CD4-positive, alpha-beta T cell treated with Interleukin-12 subunit alpha and Interleukin-12 subunit beta, for 1 hour (primary cell): ENCODE measurements at places on chromosomes 1 and 21.
A peak's percentile ranks its signal among the peaks of the same experiment; 100 is the strongest.

DNA sequence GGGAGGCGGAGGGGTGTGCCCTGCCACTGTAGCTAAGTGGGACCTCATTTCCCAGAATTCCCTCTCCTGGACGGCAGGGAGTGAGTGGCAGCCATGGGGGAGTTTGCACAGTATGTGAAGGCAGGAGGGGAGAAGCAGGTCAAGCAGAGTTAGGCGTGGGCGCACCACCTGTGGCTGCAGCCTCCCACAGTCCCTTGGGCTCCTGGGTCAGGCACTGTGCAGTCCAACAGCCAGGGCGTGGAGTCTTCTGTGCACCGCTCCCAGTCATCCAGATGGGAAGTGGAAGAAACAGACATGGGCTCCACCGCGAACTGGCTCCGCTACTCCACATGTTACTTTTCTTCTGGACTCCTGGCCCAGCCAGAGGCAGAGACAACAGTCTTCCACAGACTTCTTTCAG, 85.4 kb upstream of the TIAM1 start:
- no peak for DNase-seq

DNA sequence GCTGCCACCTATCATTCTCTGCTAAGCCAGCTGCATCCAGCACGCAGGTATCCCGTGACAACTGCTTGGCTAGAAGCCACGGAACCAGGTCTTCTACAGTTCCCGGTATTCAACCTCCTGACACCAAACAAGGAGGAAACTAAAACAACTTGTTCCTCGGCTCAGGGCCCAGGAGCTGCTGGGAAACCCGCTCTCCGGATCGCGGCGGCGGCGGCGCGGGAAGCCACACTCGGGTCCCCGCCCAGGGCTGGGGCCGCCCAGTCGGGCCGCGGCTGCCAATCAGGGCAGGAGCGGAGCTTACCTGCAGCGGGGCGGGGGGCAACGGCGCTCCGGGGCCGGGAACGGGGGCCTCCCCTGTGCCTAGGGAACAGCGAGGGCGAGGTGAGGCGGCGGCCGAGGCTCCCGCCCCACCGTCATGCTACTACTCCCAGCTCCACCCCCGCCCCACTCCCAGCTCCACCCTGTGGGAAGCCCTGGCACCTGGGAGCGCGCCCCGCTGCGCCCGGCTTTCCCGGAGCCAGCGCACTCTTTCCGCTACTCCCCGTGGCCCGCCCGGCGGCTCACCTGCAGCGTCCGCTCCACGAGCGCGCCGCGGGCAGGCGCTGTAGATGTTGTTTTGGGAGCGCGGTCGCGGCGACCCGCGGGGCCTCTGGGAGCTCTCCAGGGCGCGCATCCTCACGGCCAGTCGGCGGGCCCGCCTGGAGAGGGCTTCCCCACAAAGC, 12.1 kb downstream of the IL24 start:
- DNase-seq = peak; percentile 48

GRCh38 chr1:8189931-8190483, 127.9 kb upstream of the SLC45A1 start:
- no peak for DNase-seq

GRCh38 chr1:55828044-55828443, 612.9 kb upstream of the USP24 start:
- DNase-seq = no peak

DNA sequence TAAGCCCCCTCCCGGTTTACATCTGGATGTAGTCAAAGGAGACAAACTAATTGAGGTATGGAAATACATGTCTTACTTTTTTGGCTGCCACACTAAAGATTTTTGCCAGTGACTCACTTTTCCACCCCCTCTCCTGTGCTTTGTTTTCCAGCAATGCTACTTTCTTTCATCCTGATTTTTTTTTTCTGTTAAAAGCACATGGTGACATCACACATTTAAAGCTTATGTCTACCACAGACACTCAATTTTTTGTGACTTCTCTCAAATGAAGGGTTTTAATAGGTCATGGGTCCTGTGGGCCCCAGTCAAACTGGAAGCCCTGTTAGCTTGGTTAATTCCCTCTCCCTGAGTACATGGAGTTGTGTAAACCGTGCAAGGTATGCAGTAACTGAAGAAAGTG, 2.2 kb downstream of the PPP1R8 start:
- DNase-seq = no peak

DNA sequence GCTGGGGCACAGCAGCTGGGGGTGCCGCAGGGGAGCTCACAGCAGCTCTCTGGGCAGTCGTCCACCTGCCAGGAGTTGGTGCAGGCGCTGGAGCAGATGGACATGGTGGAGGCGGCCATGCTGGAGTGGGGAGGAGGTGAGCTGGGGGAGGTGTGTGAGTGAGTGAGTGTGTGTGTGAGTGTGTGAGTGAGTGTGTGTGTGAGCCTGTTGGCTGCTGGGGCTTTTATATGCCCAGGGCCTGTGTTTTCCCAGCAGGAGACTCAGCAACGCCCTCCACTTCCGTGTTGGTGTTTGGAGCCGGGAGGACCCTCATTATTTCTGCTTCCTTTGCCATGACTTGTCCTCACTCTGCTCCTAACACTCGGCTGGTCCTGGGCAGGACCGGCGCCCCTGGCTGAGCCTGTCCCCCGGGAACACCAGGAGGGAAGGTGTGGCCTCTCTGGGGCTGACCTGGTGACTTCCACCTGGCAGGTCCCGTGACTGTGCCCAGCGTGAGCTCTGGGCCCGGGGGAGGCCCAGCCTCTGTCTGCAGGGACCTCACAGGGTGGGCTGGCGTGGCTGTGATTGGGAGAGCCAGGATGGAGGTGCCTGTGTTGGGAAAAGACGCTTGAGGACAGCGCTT, at the start of gene KRTAP10-2:
Gene KRTAP10-2, minus strand, starts transcription at position 166 of the 622 bp plus-strand sequence. Its CDS starts 47 bp downstream, at position 119.
- DNase-seq = no peak

DNA sequence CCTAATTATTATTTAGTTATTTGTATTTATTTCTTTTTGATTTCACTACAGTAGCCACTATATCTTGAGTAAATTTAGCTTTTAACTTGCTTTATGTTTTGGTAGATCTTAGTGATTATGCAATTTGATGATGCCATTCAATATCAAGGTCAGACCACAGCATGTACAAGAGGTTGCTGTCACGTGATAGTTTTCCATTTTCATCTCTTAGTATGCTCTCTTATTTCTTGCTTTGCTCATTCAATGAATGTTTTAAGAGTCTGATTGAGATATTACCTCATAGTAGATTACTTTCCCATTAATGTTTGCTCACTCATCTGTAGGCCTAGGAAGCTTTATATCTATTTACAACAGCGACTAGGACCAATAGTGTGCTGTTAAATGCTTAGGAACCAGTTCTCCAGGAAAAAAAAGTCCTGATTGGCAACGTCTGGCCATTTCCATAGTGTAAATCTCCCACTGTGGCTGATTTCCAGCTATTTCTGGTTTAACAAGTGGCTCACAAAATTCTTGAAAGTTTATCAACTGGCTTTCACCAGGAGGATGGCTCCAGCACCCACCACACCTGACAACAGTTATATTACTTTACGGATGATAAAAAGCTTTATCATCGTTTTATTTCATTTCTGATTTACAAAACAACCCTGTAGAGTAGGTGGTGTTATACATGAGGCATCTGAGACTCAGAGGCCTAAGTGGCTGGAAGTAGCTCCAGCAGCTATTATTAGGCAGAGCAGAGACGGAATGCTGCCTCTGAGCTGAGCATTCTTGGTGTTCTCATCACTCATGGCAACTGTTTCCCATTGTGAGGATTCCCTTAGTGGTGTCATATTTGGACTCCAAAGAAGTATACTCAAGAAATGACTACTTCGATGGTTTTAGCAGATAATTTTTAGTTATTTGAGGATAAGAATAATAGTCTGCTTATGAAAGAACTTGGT, 235.2 kb downstream of the DISC1 start:
- no peak for DNase-seq

- no peak for DNase-seq
These were observed 37.3 kb downstream of the C1orf21 start for GRCh38 chr1:184424157-184424556.

DNA sequence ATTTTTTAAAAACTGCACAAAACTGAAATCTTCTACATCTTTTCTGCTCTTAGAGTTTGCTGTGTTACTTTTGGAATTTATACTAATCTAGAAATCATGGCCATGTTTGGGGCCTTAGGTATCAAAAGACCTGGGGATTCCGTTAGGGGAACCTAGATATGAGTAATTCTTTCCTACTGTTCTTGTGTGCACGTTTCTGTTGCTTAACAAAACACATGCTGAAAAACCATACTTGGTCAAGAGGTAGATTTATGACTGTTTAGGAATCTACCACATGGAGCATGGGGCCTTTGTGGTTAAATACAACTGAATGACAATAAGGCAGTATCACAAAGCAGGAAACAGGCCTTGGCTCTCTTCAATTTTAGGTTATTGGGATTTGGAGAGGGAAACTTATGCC, 291.9 kb upstream of the USP25 start:
- DNase-seq = no peak

DNA sequence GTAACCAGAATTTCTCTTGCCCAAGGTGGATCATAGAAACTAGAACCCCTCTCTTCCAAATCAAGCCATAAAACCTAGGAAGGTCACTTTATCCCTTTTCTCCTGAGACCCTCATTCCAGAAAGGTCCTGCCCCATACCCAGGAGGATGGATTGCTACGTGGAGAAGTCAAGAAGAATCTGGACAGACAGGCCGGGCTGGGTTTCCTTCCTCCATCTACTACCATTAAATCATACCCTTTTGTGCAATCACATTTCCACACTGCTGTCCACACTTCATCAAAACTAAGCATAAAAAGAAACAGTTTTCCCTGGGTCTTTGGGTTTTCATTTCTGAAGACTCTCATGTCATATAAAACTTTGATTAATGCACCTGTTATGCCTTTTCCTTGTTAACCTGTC, 65.4 kb downstream of the C21orf91 start:
- DNase-seq = no peak

DNA sequence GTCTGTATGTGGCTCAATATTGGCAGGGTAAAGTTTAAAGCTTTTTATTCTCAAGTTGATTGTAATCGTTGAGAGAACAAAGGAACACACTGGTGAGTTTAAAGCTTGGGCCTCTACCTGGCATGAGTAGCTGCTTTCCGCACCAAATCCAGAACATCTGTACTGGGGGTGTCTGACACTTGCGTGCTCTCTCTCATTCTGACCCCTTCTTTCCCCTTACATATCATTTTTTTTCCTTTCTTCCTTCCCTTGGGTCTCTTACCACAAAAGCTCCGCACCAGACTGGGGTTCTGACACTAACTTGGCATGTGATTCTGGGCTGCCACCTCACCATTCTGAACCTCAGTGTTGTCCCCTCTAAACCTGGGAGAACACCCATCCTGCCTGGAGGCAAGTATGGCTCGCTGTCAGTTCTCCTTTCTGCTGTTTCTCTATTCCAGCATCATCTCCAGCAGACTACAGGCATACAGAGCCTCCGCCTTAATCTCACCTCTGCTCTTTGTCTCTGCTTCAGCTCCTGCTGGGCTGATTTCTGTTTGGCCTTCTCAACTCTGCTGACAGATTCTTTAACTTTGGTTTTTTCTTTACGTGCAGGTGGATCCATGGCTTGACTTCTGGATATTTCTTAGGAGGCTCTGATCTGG, 859 bp upstream of the ERMAP start:
- no peak for DNase-seq

DNA sequence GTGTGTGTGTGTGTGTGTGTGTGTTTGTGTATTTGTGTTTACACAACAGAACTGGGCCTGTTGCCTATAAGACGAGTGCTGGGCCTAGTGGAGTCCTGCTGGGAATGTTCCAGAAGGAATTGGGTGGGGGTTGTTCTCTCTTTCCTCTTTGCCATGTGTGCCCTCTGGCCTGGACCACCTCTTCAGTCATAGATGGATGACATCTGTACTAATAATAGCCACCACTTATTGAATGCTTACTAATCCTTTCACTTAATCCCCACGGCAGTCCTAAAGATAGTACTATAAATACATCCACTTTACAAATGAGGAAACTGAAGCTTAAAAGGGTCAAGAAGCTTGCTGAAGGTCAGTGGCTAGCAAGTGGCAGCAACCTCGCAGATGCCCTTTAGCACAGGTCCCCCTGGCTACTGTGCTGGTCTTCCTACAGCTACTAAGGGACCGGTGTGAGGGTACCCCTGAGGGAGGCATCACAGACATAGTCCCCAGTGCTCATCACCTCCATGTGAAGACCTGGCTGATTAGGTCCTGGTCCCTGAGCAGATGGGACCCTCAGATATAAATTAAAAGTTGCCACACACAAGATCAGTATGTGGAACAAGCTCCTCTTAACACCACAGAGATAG, 55.2 kb upstream of the KIF1B start:
- no peak for DNase-seq

DNA sequence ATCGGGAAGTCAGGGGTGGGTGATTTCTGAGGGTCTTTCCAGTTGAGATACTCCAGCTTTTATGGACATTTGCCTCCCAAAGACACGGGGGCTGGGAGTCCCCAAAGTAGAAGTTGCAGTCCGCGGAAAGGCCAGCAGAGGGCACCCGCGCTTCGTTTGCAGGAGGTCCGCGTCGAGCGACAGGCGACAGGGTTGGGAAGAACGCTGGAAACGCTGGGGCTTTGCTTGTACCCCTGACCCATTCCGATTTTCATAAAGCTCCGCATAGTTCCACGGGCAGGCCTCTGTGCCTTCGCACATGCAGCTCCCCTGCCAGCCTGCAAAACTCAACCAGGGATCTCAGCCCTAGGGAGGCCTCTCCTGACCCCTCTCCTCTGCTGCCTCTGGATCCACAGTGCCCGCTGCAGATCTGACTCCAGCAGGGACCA, 44.2 kb upstream of the LAPTM5 start:
- DNase-seq = peak; percentile 76

GRCh38 chr1:95208876-95209275, 25.1 kb upstream of the RWDD3 start:
- DNase-seq = no peak

DNA sequence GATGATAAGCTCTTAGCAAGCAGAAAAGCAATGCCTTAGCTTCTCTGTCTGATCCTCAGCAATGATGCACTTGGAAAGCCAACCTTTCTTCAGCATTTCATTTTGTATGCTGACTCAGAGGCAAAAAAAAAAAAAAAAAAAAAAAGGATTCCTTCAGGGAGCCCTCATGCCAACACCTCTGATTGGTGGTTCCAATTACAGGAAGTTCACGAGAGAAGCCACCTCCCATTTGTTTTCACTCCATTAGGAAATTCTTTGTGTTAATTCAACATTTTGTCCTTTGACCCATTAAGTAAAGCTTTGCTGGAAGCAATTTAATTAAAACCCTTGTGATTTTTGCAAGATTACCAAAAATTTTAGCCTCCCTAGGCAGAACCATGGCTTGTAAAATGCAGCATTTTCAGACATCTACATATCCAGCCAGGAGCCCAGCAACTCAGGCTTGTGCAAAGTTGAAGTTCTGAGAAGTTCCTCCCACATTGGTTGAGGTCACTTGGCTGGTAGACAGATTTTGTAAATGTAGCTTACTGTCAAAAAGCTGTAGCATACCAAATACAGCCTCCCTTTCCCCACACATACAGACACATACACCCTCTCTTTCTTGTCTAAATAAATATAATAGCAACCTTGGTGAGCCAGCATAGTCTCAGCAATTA, 27.1 kb upstream of the VTCN1 start:
- DNase-seq = no peak
